ENCODE measurements at places on chromosomes 5 and 9. TPM values are rescaled to one million over a fixed set of nuclear protein-coding genes. Genes with fewer than 3 reads are reported as not detected.

SAXO1 gene
- total RNA-seq = not detected

FUT7 gene
- total RNA-seq = 1.7 TPM

CCDC171 gene
- total RNA-seq = 1.1 TPM

TAF1L gene
- total RNA-seq = not detected

Data from T-helper 1 cell treated with Interleukin-12 subunit alpha and Interleukin-12 subunit beta and Interleukin-4 antibody, amounts not matched to agents 30 ng/mL and 1 ng/mL, for 36 hours (primary cell).